ENCODE measurements at places on chromosomes 12 and 14. TPM values are rescaled to one million over a fixed set of nuclear protein-coding genes. Genes with fewer than 3 reads are reported as not detected.

RGS6 gene
- 2.6 TPM for total RNA-seq

NEK9 gene
- 78.1 TPM for total RNA-seq

TSHR gene
- not detected for total RNA-seq

DNA sequence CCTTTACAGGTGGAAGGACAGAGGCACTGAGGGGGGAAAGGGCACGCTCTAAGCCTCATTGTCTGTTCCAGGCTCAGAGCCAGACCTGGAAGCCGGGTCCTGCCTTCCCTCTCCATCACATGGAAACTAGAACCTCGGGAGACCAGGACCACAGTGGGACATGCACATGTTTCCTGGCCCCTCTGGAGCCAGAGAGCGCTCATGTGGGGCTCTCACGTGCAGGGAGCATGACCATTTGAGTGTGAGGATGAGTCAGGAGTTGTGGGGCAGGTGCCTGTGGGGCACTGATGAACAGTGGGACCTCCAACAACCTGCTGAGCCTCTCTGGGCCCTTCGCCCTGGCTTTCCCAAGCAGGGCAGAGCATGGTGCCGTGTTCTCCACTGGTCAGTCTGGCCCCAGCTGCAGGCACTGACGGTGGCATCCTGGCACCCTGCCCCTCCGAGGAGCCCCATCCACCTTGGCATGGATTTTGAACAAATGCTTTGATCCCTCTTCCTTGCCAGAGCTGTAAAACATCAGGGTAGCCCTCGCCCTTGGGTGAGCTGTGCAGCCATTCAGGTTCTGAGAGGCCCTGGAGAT, 100.2 kb downstream of the RIN3 start:
- DNase-seq, result no peak
- peaks cover 12% of the 10 kb centered on the region for H3K36me3 ChIP-seq
- no peaks in the 10 kb centered on the region for H3K27me3 ChIP-seq
- H3K4me3 ChIP-seq, result no peak overlapping the region
- H3K27ac ChIP-seq, result no peak overlapping the region

- peaks cover 20% of the 10 kb centered on the region for H3K4me1 ChIP-seq
- no peak overlapping the region for H3K4me3 ChIP-seq
- H3K36me3 ChIP-seq, result no peaks in the 10 kb centered on the region
- no peak for DNase-seq
- H3K27me3 ChIP-seq, result no peaks in the 10 kb centered on the region
Observed at GRCh38 chr12:6782850-6783566, 6.3 kb upstream of the CD4 start.

- no peaks in the 10 kb centered on the region for H3K27me3 ChIP-seq
- no peak overlapping the region for H3K27ac ChIP-seq
- H3K4me3 ChIP-seq, result no peak overlapping the region
- H3K4me1 ChIP-seq, result no peaks in the 10 kb centered on the region
Observed at GRCh38 chr12:79532907-79533288, 157.9 kb downstream of the PAWR start.

DNA sequence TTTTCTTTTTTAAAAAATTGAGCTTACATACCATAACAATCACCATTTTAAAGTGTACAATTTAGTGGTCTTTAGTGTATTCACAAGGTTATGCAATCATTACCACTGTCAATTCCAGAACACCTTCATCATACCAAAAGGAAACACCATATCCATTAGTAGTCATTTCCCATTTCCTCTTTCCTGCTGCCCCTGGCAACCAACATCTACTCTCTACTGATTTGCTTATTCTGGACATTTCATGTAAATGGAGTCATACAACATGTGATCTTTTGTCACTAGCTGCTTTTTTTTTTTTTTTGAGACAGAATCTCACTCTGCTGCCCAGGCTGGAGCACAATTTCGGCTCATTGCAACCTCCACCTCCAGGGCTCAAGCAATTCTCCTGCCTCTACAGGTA, 66.8 kb upstream of the CFL2 start:
- H3K27ac ChIP-seq, result no peak overlapping the region
- no peak overlapping the region for H3K4me3 ChIP-seq
- DNase-seq, result no peak
- peaks cover 78% of the 10 kb centered on the region for H3K36me3 ChIP-seq

DNA sequence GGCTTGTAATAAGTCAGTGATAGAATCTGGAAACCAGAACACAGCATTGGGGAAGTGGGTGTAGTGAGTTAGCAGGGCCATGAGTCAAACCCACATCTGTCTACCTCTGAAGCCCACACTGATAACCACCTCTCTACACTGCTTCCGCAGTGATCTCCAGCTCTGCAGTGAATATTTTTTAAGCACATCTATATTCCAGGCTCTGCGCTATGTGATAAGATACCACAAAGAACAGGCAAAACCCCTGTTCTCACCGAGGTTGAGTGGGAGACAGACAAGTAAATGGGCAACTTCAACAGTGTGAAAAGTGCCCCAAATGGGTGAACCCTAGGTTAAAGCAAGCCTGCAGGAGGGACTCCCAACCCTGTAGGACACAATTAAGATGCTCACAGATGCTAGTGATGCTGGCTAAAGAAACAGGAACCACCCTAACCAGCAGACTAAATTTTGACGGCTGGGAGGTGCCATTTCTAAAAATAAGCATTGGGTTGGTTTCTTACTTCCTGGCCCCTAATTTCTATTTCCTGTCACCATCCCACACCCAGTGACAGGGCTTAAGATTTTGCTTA, 375.0 kb downstream of the DPF3 start:
- H3K4me3 ChIP-seq, result no peak overlapping the region
- no peaks in the 10 kb centered on the region for H3K36me3 ChIP-seq
- H3K27me3 ChIP-seq, result no peaks in the 10 kb centered on the region

NKX2-1 gene
- 177 TPM for total RNA-seq

DNA sequence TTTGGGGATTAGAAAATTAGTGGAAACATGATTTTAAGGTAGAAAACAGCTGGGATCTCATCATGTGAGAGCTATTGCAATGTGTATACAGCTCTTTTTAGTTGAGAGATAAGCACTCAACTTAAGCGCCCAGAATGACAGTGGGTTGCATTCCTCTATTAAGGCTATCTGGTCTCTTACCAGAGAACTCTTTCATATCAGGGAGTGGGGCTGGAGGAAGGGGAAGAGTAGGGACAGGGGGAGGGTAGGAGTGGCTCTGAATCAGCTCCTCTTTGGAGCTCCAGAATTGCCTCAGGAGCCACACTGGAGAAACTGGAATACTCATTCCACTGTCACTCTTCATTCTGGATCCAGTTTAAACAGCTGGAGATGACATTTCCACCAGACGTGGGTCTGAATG, 9.2 kb upstream of the PLEKHG3 start:
- H3K36me3 ChIP-seq, result no peaks in the 10 kb centered on the region
- no peak overlapping the region for H3K27ac ChIP-seq
- H3K27me3 ChIP-seq, result no peaks in the 10 kb centered on the region
- peaks cover 13% of the 10 kb centered on the region for H3K4me1 ChIP-seq
- H3K4me3 ChIP-seq, result no peak overlapping the region
- no peak for DNase-seq

- no peak for DNase-seq
- no peak overlapping the region for H3K27ac ChIP-seq
- no peaks in the 10 kb centered on the region for H3K4me1 ChIP-seq
- H3K36me3 ChIP-seq, result no peaks in the 10 kb centered on the region
- peak overlapping the region; percentile 6 for H3K4me3 ChIP-seq
- H3K27me3 ChIP-seq, result no peaks in the 10 kb centered on the region
Observed at GRCh38 chr12:126772171-126772864, 1494.7 kb upstream of the TMEM132C start.

- H3K27me3 ChIP-seq, result no peaks in the 10 kb centered on the region
- peaks cover 4% of the 10 kb centered on the region for H3K4me1 ChIP-seq
- H3K4me3 ChIP-seq, result no peak overlapping the region
- no peak overlapping the region for H3K27ac ChIP-seq
Observed at GRCh38 chr12:105334001-105334400, 3.5 kb downstream of the C12orf75 start.

- peaks cover 29% of the 10 kb centered on the region for H3K4me1 ChIP-seq
- H3K4me3 ChIP-seq, result no peak overlapping the region
- DNase-seq, result peak; percentile 77
- H3K27me3 ChIP-seq, result no peaks in the 10 kb centered on the region
Observed at GRCh38 chr14:68598621-68599447, 194.0 kb downstream of the ZFP36L1 start.

APOF gene
- total RNA-seq, result not detected

OAS1 gene
- total RNA-seq, result 60.0 TPM

- no peak for DNase-seq
- H3K27ac ChIP-seq, result no peak overlapping the region
- no peaks in the 10 kb centered on the region for H3K4me1 ChIP-seq
Observed at GRCh38 chr12:75533239-75533638, 21.8 kb upstream of the KRR1 start.

GRCh38 chr12:1862973-1863372, 42.6 kb downstream of the LRTM2 start:
- H3K27ac ChIP-seq, result no peak overlapping the region
- no peak for DNase-seq
- H3K27me3 ChIP-seq, result no peaks in the 10 kb centered on the region
- H3K4me1 ChIP-seq, result no peaks in the 10 kb centered on the region

GRCh38 chr12:1576410-1577241, 17.8 kb downstream of the FBXL14 start:
- no peaks in the 10 kb centered on the region for H3K36me3 ChIP-seq
- peak overlapping the region; percentile 45 for H3K27ac ChIP-seq
- H3K4me3 ChIP-seq, result peak overlapping the region; percentile 25
- no peak for DNase-seq

- H3K27me3 ChIP-seq, result no peaks in the 10 kb centered on the region
- no peak overlapping the region for H3K27ac ChIP-seq
- H3K4me1 ChIP-seq, result no peaks in the 10 kb centered on the region
- no peak overlapping the region for H3K4me3 ChIP-seq
Observed at GRCh38 chr12:87116780-87117179, 860.6 kb upstream of the MGAT4C start.

GRCh38 chr14:106679776-106680175, 1153.4 kb downstream of the TMEM121 start:
- H3K27ac ChIP-seq, result no peak overlapping the region
- H3K36me3 ChIP-seq, result no peaks in the 10 kb centered on the region
- no peaks in the 10 kb centered on the region for H3K4me1 ChIP-seq

GRCh38 chr14:100988011-100988410, 84.5 kb upstream of the RTL1 start:
- no peak overlapping the region for H3K27ac ChIP-seq
- H3K36me3 ChIP-seq, result no peaks in the 10 kb centered on the region
- H3K27me3 ChIP-seq, result no peaks in the 10 kb centered on the region
- no peaks in the 10 kb centered on the region for H3K4me1 ChIP-seq
- DNase-seq, result no peak
- H3K4me3 ChIP-seq, result no peak overlapping the region

- H3K27me3 ChIP-seq, result no peaks in the 10 kb centered on the region
- DNase-seq, result peak; percentile 85
- peaks cover 25% of the 10 kb centered on the region for H3K4me1 ChIP-seq
- H3K4me3 ChIP-seq, result peak within 1 kb of the TSS; percentile 70
- no peak within 1 kb of the TSS for H3K27ac ChIP-seq
Observed at GRCh38 chr12:48817873-48818830, at the start of gene CACNB3. CACNB3 (plus strand) TSS chr12:48818496; CDS start chr12:48818930, 434 bp downstream.

DNA sequence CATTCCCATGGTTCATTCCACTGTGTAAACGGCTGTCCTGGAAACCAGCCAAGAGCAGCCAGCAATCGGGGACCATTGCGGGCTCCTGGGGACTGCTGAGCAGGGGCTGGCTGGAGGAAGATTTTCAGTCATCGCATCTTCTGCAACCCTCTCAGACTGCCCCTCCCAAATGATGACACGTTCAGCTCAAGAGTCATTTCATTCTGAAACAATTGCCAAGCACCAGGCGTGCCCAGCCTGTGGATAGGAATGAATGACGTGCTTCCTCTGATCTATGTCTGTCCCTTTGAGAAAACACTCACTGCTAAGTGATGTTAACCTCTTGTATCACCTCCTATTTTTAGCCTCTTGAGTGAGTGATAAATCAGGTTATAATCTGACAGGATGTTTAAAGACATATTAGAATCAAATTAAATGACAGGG, 62.0 kb downstream of the NDUFA12 start:
- no peak overlapping the region for H3K4me3 ChIP-seq
- peaks cover 7% of the 10 kb centered on the region for H3K4me1 ChIP-seq
- no peaks in the 10 kb centered on the region for H3K27me3 ChIP-seq
- H3K36me3 ChIP-seq, result no peaks in the 10 kb centered on the region
- H3K27ac ChIP-seq, result no peak overlapping the region

- no peak overlapping the region for H3K27ac ChIP-seq
- H3K4me1 ChIP-seq, result no peaks in the 10 kb centered on the region
- H3K36me3 ChIP-seq, result no peaks in the 10 kb centered on the region
- H3K4me3 ChIP-seq, result no peak overlapping the region
- DNase-seq, result no peak
Observed at GRCh38 chr12:46534327-46534840, 161.8 kb upstream of the SLC38A2 start.

- peaks cover 10% of the 10 kb centered on the region for H3K4me1 ChIP-seq
- H3K27me3 ChIP-seq, result peaks cover 42% of the 10 kb centered on the region
- no peaks in the 10 kb centered on the region for H3K36me3 ChIP-seq
- no peak for DNase-seq
Observed at GRCh38 chr12:108133482-108133881, 4.4 kb downstream of the WSCD2 start.

GRCh38 chr14:75549169-75549568, 26.9 kb downstream of the BATF start:
- no peaks in the 10 kb centered on the region for H3K4me1 ChIP-seq
- no peak for DNase-seq
- no peak overlapping the region for H3K4me3 ChIP-seq
- H3K27me3 ChIP-seq, result no peaks in the 10 kb centered on the region

DNA sequence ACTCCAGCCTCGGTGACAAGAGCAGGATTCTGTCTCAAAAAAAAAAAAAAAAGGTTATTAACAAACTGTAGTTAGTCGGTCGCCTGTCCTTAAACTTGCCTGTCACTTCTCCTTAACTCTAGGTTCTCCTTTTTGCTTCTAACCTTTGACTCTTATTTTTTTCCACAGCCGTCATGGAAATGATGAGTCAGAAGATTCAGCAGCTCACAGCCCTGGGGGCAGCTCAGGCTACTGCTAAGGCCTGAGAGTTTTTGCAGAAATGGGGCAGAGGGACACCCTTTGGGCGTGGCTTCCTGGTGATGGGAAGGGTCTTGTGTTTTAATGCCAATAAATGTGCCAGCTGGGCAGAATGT, 418 bp upstream of the MYG1 start:
- no peaks in the 10 kb centered on the region for H3K27me3 ChIP-seq
- peaks cover 35% of the 10 kb centered on the region for H3K36me3 ChIP-seq
- no peak for DNase-seq

DNA sequence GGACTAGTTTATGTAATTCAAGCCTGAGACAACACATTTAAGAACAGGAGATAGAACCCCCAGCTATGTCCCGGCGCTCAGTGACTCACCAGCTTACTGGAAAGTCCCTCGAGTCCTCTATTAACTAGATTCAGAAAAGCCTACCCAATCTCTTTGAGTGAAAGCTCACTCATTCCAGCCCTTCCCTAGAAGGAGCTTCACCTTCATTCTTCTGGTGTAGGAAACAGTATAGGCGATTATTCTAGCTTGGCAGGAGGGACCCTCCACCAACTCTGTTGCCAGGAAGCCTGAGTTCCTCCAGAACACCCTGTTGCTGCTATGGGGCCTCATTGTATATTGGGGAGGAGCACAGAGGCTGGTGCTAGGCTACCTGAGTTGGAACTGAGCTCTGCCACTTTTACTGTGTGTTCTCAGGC, 57.2 kb upstream of the AEBP2 start:
- no peaks in the 10 kb centered on the region for H3K27me3 ChIP-seq
- H3K27ac ChIP-seq, result no peak overlapping the region
- DNase-seq, result peak; percentile 16
- peaks cover 6% of the 10 kb centered on the region for H3K36me3 ChIP-seq
- no peak overlapping the region for H3K4me3 ChIP-seq

ACSM4 gene
- not detected for total RNA-seq

CCDC184 gene
- 0.61 TPM for total RNA-seq

- H3K4me3 ChIP-seq, result no peak overlapping the region
- peaks cover 98% of the 10 kb centered on the region for H3K4me1 ChIP-seq
- H3K27ac ChIP-seq, result peak overlapping the region; percentile 1
- no peaks in the 10 kb centered on the region for H3K27me3 ChIP-seq
- no peaks in the 10 kb centered on the region for H3K36me3 ChIP-seq
Observed at GRCh38 chr14:73750531-73750901, 36.3 kb upstream of the PNMA1 start.

VRTN gene
- total RNA-seq, result not detected

MAP3K9 gene
- total RNA-seq, result 12.0 TPM

CCDC196 gene
- not detected for total RNA-seq
